ENCODE measurements at places on chromosomes 7 and 10.

DNA sequence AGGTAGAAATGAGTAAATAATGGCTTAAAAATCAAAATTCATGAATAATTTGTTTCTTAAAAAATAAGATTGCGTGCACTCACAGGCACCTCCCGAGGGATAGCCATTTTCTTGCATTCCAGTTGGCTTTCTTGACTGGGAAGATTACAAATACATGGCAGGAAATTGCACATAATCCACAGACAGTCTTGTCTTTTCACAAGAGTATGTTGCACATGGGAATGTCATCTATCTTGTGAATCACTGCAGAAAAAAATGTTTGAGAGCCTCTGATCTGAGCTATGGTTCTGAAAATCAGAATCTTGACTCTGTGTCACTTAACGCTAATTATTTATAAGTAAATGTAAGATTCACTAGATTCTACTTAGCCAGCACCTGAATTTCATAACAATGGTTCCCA is 74.1 kb upstream of the PRKG1 start:
- no peak for DNase-seq

DNA sequence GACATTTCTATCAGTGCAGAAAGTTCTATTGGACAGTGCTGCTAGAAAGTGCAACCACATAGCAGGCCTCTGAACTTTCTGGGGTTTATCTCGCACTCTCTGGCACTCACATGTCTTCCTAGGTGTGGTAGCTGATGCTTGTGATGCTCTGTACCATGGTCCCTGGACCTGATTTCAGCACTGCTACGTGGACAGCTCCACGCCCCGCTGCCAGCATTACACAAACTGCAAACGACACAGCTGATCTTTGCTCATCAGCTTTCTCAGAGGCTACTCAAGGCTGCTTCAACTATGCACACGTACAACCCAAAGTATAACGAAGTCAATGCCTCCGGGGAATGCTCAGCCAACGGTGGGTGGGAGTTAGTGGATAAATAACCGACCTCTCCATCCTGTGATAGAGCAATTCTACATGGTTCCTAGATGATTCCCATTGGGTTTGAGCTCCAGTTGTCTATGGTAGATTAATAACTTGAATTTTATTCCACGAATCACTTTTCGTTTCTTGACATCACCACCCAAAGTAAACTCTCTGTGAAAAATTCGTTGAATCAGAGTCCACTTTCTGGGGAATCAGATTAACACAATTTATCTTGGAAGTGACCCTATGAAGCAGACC is 302.5 kb downstream of the ACTR3B start:
- DNase-seq, result no peak

- DNase-seq, result no peak
Measured at GRCh38 chr10:88754287-88754686, 5.5 kb upstream of the LIPN start.

DNA sequence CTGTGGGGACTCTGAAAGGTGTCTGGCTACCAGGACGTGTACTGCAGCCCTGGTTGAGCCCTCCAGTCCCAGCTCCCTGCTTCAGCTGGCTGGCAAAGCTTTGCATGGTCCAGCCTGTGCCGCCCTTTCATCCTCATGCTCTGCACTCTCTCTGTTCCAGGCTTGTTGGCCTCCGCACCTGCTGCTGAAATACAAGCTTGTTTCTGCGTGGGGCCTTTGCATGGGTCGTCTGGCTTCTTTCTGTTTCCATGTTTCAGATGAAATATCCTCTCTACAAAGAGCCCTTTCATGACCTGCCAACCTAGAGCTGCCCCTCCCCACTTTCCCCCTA is 45.9 kb downstream of the TSPAN15 start:
- no peak for DNase-seq

DNA sequence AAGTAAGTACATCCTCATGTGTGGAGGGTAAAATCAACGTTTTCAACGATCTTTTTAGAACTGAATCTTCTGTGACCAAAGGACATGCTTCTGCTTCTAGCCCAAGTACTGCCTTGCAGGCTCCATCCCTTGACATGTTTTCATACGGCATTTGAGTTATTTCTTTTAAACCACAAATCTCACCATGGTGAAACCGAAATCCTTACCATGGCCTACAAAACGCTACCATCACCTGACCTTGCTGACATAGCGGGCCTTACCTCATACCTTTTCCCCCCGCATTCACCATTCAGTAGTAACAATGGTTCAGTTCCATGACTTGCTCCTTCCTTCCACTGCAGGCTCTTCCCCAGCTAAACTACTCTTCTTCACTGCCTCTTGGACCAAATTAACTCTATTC is 3.5 kb downstream of the RNF216 start:
- no peak for DNase-seq

DNA sequence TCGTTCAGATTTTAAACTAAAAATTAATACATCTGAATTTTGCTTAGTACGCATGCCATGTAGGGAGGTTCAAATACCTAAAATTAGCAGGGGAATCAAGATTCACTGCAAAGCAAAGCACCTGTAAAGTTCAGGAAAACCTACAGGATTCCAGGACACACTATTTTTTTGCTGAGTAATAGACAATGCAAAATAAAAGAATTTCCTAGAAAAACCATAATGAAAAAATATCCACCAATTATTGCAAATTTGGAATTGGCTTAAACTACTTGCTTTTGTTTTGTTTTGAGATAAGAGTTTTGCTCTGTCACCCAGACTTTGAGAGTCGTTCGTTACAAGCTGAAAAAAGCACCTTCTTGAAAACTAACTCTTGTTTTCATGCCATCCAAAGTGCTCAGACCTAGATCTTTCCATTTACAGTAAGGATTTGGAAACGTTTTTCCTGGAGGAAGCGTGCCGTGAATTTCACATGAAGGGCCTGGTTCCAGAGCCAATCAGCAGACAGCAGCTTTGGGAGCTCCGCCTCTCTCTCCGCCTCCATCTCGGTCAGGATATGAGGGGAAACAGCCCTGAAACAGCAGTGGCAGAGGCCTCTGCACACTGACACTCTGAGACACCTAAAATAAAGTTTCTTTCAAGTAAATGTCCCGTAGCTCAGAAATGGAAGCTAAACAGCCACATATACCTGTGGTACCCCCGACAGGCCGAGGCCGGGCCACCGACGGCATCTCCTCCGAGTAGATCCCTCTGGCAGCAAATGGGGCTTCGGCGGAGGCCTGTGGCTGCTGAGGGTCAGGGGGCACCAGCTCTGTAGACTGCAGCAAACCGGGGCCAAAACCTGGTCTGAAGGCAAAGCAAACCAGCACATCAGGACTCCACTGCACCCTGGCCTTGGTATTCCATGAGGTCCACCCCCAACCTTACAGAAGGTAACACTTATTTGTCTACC is 45.9 kb upstream of the ATP6V0A4 start:
- no peak for DNase-seq

Data from GM19239 (cell line).